ENCODE measurements at places on chromosomes 11 and 22.

- no peak for DNase-seq
Observed at GRCh38 chr22:24426851-24427499, 424 bp upstream of the ADORA2A start.

DNA sequence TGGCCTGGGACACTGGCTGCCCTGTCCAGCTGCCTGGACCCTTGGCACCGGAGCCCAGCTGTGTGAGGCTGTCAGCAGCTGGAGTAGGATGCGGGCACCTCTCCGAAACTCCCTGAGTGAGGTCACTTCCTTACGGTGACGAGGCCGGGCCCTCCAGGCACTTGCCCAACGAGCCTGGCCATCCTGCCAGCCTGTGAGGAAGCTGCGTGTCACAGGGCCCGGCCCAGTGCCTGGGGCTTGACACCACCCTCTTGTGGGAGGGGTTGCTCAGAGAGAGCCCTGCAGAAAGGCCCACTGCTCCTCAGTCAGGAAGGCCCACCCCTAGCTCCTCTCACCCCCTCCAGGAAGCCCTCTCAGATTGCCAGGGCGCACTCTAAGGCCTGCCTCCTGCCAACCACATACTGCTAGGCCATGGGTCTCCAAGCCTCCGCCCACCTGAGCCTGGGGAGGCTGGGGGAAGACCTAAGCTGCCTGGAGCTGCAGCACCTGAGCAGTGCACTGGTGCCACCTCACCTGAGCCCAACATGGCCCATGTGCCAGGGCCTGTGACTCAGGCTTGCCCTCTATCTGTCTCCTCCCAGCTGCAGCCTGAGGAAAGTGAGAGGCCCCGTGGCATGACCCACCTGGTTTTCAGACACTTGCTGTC lies 4.3 kb upstream of the PHLDA2 start:
- DNase-seq, result no peak

DNA sequence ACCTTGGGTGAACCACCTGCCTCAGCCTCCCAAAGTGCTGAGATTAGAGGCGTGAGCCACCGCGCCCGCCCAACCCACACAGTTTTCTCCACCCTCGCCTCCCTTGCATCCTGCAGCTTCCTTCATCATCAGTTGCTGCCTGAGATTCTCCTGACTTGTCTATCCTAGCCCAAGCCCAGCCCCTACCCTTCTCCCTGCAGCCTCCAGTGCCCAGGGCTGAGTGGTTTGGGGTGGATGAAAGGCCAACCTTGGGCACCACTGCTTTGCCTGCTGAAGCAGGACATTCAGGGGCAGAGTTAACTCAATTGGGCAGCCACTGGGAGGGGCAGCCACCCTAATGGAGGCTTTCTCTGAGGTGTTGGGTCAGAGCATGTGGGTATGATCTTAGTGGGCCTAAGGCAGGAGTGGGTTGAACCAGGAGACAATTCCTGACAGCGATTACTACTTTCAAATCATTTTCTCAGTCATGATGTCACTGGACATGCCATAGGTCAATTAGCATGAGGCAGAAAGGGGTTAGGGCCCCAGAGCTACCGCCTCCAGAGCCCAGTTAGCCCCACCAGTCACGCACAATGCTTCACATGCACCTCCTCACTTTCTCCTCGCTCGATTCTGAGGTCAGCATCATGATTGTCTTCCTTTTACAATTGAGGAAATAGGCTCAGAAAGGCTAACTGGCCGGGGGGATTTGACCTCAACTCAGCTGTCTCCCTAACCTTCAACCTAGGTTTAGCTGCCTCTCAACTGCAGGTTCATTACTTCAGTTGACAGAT lies 1.0 kb upstream of the FKBP2 start:
- DNase-seq, result no peak

DNA sequence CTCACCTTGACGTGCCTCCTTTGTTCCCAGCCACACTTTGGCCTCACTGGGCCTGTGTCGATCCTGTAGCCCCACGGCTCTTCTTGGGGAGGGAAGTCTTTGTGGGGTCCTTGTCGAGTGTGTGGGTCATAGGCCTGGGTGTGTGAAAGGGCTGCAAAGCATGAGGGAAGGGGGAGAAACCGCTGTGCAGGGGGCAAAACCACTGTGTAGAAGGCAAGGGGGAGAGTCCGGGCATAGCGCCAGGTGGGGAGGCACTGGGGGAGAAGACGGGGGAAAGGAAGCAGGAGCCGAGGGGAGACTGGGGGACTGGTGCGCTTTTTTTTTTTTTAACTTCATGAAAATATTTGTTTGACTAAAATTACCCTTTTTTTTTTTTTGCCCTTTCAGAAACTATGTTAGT lies 65.1 kb upstream of the RASD2 start:
- DNase-seq, result no peak

DNA sequence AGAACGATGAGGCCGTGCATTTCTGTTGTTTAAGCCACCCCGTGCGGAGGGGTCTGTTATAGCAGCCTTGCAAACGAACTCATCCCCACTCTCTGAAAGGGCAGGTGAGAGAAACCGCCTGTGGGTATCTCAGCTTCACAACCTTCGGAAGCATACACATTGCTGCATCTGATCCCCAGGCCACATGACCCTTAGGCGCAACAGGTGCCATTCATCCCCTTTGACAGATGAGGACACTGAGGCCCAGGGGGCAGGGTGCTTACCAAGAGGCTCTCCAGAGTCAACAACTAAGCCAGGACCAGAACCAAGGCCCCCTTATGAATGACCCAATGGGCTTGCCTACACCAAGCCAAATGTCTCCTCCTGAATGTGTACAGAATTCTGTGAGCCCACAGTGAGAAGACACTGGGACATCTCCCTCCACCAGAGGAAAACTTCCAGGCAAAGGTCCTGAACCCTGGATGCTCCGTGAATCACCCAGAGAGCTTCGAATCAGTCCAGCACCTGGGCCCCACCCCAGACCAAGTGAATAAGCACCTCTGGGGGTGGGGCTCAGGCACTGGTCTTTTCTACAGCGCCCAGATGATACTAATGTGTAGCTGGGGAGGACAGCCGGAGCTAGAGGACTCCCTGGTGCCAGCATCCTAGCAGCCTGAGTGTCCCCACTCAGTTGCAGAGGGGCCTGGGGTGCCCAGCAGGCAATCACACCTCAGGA lies 83.2 kb downstream of the BUD13 start:
- no peak for DNase-seq

DNA sequence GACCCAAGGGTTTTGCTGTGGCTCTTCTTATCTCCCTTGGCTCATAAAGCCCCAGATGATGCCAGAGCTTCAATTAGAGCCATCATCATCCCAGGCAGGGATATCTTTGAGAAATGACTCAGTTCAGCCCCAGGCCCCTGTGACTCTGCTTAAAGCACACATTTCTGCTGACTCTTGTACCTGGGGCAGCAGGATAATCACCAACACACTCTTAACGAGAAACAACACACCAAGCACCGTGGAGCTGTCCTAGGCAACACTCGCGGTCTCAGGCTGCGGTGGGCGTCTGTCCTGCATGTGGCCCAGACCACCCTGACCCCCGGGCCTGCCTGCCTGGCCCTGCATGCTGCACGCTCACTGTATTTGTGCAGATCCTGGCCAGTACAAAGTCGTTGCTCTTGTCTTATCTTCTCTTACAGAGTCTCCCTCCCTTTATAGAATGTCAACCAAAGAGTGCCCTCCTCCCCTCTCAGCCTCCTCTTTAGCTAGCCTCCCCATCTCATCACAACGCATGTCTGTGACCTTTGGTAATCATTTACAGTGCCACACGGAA lies 114.2 kb upstream of the PARVA start:
- DNase-seq, result no peak

- DNase-seq, result no peak
Observed at GRCh38 chr11:120442031-120442430, 69.5 kb upstream of the GRIK4 start.

GRCh38 chr11:65882120-65883057 lies 2.8 kb downstream of the CTSW start:
- DNase-seq, result no peak

- no peak for DNase-seq
Observed at GRCh38 chr11:83835423-83835822, 549.3 kb upstream of the CCDC90B start.

DNA sequence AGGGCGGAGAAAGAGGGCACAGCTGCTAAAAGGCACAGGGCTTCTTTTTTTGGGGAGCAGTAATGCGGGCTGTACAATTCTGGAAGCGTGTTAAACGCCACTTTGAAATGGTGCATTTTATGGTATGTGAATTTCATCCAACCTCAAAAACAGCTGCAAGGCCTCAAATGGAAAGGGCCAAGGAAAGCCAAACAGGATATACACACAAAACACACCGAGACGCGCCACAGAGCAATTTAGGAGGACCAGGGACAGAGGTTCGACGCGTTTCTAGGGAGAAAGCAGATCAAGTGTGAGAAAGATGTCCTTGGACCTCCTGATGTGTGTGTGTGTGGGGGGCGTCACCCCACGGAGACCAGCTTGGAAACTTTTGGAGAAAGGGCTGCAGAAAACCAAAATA lies 31.1 kb downstream of the TSPAN4 start:
- DNase-seq, result no peak

DNA sequence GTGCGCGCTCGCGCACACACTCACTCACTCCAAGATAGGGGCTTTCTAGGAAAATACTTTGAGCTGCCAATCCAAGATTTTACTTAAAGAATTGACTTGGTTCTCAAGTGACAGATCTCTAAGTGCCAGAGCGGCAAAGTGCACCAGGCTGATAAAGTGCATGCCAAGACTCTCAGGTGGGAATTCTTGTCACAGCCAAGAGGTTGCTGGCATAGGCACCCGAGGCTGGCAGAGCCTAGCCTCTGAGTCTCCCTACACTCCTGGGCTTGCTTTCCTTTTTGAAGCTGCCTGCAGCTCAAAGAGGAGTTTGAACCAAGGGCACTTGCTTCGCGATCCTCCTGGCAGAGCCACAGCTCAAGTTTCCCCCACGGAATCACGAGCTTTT lies 2.5 kb upstream of the ADM start:
- no peak for DNase-seq

DNA sequence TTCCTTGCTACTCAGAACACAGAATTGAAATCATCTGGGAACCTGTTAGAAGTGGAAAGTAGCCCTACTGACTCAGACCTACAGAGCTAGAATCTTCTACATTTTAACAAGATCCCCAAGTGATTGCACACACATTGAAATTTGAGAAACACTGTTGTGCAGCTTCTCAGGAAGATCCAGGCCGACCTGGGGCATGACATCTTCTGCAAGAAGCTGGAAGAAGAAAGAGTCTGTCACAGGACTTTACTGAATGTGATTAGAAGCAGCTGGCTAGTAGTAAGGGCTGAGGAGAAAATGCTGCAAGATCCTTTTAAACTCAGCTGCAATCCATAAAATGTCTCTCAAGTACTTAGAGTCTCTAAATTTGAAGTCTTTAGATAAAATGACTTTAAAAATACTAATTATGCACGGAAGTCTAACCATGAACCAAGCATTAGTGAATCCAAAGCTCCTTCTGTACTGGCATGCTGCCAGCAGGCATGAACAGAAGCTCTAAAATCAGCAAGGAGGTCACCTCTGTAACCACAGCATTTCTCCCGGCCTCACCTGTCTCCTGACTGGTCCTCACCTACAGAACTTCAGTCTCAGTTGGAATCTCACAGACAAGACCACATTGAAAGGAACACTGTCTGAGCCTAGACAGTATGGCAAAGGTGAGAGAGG lies 85.0 kb downstream of the SERGEF start:
- no peak for DNase-seq

DNA sequence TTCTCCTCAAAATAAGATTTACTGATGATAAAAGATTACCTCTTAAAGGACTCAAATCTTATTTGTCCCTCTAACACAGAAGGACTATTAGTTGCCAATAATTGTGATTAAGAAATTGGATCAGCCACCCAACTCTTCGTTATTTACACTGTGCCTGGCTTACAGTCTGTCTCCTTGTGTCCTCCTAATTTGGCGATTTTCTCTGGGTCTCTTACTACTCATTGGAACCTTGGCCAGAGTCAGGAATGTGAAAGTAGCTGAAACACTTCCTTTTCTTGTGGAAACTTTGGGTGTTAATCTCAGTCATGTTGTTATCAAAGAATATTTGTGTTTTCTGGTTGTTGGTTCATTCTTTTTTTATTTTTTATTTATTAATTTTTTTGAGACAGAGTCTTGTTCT lies 83.2 kb downstream of the TEAD1 start:
- no peak for DNase-seq

- DNase-seq, result no peak
Observed at GRCh38 chr22:19798891-19799293, 38.3 kb downstream of the TBX1 start.

DNA sequence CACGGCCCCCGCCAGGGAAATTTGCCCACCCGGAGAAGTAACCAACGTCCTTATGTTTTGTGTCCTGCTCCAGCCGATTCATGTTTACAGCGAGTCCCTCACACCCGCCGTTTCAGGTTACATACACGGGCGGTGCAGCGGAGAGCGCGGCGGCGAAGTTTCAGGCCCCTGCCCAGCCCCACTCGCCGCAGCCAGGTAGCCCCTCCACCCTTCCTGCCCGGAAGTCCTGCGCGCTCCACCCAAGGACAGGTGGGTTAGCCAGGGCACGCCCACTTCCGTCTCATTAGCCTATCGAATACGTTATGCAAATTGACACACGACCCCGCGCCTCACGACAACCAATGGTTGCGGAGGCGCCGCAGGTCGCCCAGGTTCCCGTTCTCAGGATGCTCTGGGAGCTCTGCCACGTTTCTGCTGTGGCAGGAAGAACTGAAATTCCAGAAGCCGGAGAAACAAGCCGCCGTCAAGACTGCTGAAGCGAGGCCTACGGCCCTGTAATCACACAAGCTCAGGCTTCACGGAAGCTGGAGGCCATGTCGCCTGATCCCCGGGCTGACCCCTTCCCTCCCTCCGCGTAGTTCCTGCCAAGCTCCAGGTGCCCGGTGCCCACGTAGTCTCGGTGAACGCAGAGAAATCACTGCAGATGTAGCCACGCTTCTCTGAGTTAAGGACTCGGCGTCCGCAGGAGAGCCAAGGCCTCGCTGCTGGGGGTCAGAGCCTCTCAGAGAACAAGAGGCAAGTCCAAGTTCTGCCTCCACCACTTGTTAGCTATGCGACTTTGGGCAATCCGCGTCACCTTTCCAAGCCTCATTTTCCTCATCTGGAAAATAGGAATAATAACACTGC lies 22.4 kb upstream of the MYH9 start:
- no peak for DNase-seq

GRCh38 chr11:20021212-20021611 lies 139.1 kb downstream of the DBX1 start:
- no peak for DNase-seq

GRCh38 chr22:36764641-36765040 lies 11.3 kb downstream of the IFT27 start:
- no peak for DNase-seq

DNA sequence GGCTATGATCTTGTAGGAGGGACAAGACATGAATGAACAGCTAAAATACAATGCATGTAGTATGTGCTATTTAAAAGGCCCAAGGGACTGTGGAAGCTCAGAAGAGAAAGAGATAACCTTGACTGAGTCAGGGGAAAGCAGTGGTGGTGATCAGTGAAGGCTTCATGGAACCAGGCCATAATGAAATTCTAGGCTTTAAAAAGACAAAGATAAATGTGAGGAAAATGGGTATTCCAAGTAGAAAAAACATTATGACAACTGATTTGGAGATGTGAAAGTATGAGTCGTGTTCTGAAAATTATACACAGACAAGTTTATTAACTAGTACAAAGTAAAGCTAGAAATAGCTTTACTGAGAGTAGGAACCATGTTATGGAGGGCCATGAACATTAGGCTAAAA lies 189.8 kb downstream of the SOX6 start:
- DNase-seq, result no peak
